ENCODE measurements at places on chromosomes 13 and 19.
A peak's percentile ranks its signal among the peaks of the same experiment; 100 is the strongest.

GRCh38 chr19:57152921-57153320 is 7.9 kb upstream of the ZIM3 start:
- DNase-seq, result no peak

DNA sequence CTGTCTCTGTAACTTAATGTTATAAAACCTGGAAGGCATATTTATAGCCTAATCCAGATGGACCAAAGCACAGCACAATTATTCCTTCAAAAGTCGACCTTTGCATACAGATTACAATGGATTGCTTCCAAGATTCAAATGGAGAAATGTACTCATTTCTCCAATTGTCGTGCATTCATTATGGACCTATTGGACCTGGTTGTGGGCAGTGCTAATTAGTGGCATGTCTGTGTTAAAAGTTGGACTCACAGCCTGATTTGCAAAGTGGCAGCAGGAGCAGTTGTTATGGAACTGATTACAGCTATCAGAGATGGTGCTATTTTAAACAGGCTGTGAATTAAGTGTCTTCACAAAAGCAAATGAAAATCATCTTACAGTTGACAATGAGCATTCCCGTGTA is 1529.3 kb upstream of the SLC10A2 start:
- DNase-seq, result no peak

GRCh38 chr19:2847507-2847906 is 6.2 kb downstream of the ZNF555 start:
- no peak for DNase-seq

DNA sequence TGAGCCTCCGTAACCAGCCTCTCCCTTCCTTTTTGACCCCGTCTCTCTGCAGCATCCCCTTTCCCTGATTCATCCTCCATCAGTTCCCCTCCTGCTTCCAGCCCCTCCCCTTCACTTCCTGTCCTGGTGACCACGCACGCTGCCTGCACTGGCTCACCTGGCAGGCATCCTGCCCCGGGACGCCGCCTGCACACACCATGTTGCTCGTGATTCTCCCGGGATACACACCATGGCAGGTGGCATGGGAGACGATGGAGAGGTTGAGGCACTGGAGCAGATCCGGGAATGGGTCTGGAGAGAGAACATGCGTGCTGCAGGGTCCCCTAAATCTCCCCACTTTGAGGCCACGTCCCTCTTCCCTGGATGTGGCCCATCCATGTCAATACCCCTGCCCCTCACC is 4.2 kb downstream of the KLK12 start:
- DNase-seq, result no peak

GRCh38 chr13:105069106-105069505 is 1466.4 kb downstream of the EFNB2 start:
- no peak for DNase-seq

DNA sequence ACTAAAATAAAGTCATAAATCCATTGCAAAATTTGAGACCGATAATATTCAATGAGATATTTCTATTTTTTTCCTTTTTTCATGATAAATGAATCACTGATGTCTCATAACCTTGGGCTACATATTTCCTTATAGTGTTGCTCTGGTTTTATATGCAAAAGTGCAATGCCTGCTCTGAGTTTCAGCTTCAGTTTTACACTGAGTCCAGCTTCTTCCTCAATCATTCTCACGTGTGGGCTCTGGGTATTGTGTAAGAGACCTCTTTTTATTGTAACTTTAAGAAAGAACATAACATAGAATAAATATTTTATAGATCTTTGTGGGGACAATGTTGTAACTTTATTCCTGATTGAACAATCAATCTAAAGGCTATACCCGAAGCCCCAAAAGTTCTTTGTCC is 280.2 kb upstream of the EDNRB start:
- no peak for DNase-seq

- no peak for DNase-seq
Measured at GRCh38 chr13:36421447-36421846, 10.8 kb upstream of the CCNA1 start.

DNA sequence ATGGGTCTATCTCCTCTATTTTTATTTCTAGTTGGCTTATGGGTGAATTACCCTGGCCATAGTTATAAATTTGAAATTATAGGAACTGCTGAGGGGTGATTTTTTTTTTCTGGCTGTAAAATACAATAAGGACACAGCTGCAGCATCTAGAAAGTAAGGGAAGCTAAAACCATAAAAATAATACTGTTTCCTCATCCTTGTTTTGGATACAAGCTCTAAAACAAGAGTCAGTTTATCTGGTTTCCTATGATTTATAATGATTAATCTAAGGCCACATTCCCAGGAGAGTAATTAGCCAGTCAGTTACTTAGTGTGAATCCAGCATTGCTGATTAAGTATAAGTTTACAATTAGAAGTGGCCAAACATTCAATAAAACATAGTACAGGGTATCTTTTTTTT is 219.1 kb upstream of the NBEA start:
- no peak for DNase-seq

- no peak for DNase-seq
Measured at GRCh38 chr19:14505488-14506239, 9.7 kb upstream of the GIPC1 start.

GRCh38 chr13:60662595-60662994 is 265.6 kb downstream of the TDRD3 start:
- no peak for DNase-seq

DNA sequence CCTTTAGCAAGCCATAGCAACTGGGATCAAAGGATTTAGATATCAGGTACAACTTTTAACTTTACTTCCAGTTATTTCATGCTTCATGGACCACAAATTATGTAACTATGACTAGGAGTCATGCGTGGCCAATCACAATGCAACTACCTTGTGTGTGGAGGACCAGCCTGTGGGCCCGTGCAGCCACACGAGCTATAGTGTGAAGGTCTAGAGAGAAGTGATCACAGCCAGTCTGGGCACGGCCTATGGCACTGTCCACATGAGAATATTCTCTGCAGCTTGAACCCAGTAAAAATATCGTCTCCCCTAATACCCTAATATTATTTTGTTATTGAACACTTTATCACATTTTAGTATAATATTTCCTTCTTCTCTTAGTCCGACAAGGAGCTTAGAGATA is 464.9 kb upstream of the MIR17HG start:
- no peak for DNase-seq

DNA sequence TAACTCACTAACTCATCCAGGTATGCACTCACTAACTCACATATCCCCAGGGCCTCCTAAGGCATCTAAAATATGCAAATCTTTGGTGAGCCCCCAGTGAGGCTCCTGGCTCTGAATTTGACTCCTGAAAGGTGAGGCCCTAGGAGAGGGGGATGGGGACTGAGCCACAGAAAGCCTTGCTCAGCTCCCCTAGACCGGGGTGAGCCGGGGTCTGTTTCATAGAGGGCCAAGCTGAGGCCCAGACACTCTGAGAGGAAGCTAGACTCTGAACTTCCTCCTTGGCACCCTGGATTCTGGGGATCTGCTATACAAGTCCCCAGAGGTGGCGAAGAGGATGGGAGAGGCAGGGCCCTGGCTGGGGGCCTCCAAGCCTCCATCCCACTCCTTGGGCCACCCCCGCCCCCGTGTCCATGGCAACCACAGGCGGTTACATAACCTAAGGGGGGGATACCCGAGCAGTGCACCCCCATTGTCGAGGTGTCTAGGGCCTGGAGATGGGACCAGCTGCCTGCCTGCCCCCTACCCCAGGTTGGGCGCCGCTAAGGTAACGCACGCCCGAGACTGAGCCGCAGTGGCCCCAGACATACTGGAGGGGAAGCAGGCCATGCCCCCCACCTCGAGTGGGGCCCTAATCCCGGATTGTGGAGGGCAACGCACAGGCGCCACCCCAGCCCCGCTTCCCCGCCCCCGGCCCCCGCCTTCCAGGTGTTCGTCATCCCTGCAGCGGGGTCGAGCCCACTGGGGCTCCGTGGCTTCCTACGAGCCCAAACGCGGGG is 646 bp downstream of the ABHD8 start:
- no peak for DNase-seq

- DNase-seq, result no peak
Measured at GRCh38 chr19:9941231-9941630, 4.9 kb upstream of the OLFM2 start.

DNA sequence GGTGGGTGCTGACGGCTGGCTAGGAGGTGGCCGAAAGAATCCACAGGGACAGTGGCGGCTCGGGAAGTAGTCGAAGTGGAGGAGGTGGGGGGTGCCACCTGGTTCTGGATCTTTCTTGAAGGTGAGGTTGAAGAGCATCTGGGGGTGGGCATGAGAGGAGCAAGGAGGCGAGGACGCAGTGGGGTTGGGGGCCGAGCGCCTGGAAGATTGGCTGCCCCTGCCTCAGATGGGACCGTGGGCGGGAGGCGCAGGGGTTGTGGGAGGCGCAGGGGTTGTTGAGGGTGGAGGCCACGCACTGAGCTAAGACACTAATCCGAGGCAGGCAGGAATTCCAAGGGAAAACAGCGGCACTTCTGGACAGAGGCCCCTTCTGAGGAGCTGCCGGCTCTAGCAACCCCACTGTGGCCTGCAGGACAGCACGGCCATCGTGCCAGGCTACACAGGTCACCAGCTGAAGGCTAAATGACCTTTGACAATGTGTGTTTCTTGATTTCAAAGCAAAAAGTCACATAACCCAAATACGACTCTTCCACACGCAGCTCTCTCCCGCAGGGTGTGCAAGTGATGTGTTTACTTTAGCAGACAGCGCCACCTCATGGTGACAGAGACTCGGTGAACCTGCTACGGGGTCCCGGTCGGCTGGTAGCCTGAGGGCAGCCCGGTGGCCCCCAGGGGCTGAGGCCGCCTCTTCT is 44.1 kb upstream of the RANBP3 start:
- peak; percentile 76 for DNase-seq

DNA sequence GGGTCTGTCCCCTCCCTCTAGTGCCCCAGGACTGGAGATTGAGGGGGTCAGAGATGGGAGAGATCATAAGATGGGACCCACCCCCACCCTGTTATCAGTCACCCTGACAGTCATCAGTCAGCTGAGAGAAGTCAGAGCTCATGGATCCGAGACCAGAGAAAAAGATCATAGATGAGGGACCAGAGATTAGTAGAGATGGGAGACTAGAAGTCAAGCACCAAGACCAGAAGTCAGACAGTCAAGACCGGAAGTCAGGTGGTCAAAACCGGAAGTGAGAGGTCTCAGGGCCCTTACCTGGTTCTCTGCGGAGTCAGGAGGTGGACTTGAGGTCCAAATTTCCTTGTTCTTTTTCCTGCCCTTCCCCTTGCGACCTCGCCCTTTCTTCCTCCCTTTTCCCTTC is 7.0 kb downstream of the COL5A3 start:
- no peak for DNase-seq

- no peak for DNase-seq
Measured at GRCh38 chr13:75356421-75356820, 125.5 kb downstream of the TBC1D4 start.

DNA sequence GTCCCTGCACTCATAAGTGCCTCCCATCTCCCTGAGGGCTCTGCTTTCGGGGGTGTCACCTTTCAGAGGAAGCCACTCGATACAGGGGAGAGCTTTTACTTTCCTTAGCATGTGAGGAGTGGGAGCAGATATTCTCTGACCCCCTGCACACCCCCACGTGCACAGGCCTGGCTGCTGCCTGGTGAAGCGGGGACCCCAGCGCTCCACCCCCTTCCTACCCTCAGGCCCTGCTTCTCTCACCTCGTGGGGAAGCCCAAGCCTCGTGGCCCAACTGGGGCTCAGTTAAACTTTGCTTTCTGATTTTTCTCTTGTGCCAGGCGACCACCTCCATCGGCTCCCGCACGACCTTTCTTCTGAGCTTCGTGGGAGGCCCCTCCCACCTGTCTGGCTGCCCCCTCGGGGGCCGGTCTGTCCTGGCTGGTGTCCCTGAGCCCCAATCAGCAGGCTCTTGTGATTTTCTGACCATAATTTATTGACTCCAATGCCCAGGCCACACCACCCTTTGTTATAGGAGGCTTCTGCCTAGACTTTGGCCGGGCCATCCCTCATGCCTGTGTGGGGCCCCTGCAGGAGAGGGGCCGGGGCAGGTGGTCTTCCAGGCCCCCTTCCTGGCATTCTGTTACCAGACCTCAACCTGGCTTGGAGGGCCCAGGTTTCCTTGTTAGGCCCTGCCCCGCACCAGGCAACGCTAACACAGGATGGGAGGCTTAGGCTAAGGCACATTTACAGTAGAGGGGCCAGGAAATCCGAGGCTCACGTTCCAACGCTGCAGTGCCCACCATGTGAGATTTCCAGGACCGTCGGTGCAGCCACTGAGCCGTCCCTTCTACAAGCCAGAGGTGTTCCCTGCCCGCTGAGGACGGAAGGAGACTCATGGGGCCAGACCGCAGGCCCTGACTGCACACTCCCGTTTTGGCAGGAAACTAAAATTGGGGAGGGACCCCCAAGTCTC is 3.7 kb downstream of the TMED1 start:
- DNase-seq, result no peak

DNA sequence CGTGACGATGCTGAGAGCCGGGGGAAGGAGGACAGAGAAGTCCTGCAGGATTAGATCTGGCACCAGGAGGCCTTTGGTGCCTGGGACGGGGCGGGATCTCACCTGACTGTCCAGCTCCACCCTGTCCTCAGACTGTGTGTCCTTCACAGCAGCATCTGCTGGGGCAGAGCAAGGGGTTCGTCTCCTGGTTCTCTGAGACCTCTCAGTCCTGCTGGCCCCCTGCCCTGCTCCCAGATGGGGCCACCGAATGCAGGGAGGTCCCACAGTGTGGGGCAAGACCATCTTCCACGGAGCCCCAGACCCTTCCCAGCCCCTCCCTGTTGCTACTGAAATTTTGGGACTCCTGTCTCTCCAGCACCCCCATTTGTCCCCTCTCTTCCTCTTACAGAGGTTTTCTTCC is 4.5 kb downstream of the LILRB3 start:
- no peak for DNase-seq

GRCh38 chr19:17869114-17869608 is 2.6 kb upstream of the SLC5A5 start:
- DNase-seq, result no peak

DNA sequence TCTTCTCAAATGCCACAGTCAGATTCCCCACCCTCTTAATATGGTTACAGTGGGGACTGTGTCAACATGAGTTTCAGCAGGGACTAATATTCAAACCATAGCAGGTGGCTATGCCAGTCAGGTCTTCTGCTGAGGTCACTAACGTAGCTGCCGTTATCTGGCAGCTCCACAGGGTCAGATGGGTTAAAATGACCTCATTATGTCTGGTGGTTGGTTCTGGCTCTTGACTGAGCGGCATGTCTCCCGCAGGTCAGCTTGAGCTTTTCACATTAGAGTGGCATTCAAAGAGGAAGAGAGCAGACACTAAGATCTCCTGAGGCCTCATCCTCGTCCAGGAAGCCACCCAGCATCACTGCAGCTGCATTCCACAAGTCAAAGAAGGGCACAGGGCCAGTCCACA is 21.4 kb upstream of the IPO5 start:
- peak; percentile 28 for DNase-seq

DNA sequence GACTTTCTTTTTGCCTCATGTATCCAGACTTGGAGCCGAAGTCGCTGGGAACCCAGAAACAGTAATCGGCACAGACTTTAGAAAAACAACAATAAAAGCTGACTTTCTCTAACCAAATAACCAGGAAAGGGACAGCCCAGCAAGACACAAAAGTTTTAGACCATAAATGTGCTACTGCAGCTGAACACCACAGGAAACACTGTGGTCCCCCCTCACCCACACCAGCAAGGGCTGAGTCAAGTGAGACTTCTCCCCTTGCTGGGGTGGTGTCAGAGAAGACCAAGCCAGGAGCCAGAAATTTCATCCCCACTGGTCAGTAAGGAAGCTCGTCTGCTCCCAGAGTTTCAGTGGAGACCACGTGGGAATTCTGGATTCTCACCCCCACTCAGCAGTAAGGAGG is 70.6 kb downstream of the ESD start:
- DNase-seq, result no peak
